ENCODE measurements at places on chromosomes 5 and 9. TPM values are rescaled to one million over a fixed set of nuclear protein-coding genes. Genes with fewer than 3 reads are reported as not detected.

GRCh38 chr9:105244734-105245028 is 230 bp downstream of the SLC44A1 start:
- no peak for DNase-seq
- peaks cover 27% of the 10 kb centered on the region for H3K4me1 ChIP-seq
- H3K27ac ChIP-seq = peak overlapping the region; percentile 87
- no peaks in the 10 kb centered on the region for H3K27me3 ChIP-seq
- H3K36me3 ChIP-seq = no peaks in the 10 kb centered on the region
- peak overlapping the region; percentile 72 for H3K4me3 ChIP-seq

- H3K27ac ChIP-seq = no peak within 1 kb of the TSS
- peak; percentile 82 for DNase-seq
- H3K36me3 ChIP-seq = no peaks in the 10 kb centered on the region
- peak within 1 kb of the TSS; percentile 52 for H3K4me3 ChIP-seq
Observed at GRCh38 chr5:110726249-110727024, at the start of gene TMEM232. Gene TMEM232, minus strand, starts transcription at chr5:110726671. Its CDS starts 59,319 bp downstream, at chr5:110667352.

GRCh38 chr5:122723606-122724352 is 51.1 kb upstream of the SNX2 start:
- H3K27me3 ChIP-seq = no peaks in the 10 kb centered on the region
- H3K4me3 ChIP-seq = no peak overlapping the region
- no peaks in the 10 kb centered on the region for H3K36me3 ChIP-seq
- no peaks in the 10 kb centered on the region for H3K4me1 ChIP-seq

- peaks cover 31% of the 10 kb centered on the region for H3K4me1 ChIP-seq
- H3K4me3 ChIP-seq = no peak overlapping the region
- H3K36me3 ChIP-seq = no peaks in the 10 kb centered on the region
Observed at GRCh38 chr5:139698490-139699146, 50.5 kb downstream of the CXXC5 start.

DNA sequence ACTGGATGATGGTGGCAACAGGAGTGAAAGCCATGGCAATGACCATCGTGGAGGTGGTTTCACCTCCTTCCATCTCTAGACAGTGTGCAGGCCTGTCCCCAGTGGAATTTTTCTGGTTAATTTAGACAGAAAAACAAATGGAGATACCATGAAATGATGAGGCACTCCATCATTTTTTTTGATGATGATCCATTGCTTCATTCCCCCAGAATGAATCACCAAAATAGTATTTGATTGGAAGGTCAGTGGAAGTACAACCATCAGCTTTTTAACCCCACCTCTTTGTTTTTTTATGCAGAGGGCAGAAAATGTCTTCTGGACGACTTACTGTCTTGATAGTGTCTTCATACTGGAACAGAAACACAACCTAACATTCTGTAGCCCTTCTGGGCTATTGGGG is 42.6 kb upstream of the ADRA1B start:
- no peak overlapping the region for H3K4me3 ChIP-seq
- no peak overlapping the region for H3K27ac ChIP-seq
- peaks cover 16% of the 10 kb centered on the region for H3K4me1 ChIP-seq
- no peaks in the 10 kb centered on the region for H3K27me3 ChIP-seq
- DNase-seq = no peak

DNA sequence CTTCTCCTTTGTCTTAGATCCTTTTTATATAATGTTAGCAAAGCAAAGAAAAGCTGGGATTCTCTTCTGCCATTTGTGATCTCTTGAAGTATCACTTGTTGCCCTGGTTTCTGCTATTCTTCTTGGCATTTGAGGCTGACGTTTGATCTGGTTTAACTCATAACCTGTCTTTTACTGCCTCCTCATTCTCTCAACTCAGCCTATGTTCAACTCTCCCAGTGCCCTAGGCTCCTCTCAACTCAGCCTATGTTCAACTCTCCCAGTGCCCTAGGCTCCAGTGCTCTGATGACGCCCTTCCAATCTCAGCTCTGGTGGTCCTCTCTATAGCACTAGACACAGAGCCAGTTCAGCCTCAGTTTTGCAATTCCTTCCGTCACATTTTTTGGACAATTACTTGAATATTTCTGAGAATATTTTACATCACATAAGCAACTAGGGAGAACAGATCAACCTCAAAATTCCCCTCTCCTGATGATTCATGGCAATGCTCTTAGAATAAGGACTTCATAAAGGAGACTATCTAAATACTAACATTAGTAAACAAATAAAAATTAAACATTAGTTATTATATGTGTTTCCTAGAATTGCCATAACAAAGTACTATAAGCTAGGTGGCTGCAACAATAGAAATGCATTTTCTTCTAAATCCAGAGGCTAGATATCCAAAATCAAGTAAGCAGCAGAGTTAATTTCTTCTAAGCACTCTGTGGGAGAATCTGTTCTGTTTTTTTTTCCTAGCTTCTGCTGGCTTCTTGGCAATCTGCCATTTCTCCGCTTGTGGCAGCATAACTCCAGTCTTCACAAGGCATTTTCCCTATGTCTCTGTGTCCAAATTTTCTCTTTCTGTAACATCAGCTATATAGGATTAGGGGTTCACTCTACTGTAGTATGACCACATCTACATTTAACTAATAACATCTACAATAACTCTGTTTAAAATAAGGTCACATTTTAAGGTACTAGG is 662.1 kb upstream of the FTMT start:
- no peaks in the 10 kb centered on the region for H3K36me3 ChIP-seq
- H3K4me3 ChIP-seq = no peak overlapping the region
- H3K27ac ChIP-seq = no peak overlapping the region
- no peaks in the 10 kb centered on the region for H3K4me1 ChIP-seq
- DNase-seq = no peak

- no peak for DNase-seq
- no peak overlapping the region for H3K4me3 ChIP-seq
- no peaks in the 10 kb centered on the region for H3K27me3 ChIP-seq
- no peaks in the 10 kb centered on the region for H3K36me3 ChIP-seq
- no peaks in the 10 kb centered on the region for H3K4me1 ChIP-seq
Observed at GRCh38 chr5:138596105-138596881, 21.1 kb upstream of the HSPA9 start.

DNA sequence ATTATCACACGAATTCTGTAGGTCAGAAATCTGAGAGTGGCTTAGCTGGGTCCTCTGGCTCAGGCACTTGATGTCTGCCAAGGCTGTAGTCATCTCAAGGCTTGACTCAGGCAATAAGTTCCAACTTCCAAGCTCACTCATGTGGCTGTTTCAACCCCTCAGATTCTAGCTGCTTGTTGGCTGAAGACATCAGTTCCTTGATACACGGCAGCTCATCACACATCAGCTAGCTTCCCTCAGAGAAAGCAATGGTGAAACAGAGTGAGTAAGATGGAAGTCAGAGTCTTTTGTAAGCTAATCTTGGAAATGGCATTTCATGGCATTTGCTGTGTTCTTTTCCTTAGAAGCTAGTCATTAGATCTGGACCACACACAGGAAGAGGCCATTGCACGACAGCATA is 204.2 kb upstream of the PTGER4 start:
- no peaks in the 10 kb centered on the region for H3K4me1 ChIP-seq
- no peaks in the 10 kb centered on the region for H3K36me3 ChIP-seq
- H3K27ac ChIP-seq = no peak overlapping the region
- no peaks in the 10 kb centered on the region for H3K27me3 ChIP-seq
- no peak overlapping the region for H3K4me3 ChIP-seq
- DNase-seq = no peak

DNA sequence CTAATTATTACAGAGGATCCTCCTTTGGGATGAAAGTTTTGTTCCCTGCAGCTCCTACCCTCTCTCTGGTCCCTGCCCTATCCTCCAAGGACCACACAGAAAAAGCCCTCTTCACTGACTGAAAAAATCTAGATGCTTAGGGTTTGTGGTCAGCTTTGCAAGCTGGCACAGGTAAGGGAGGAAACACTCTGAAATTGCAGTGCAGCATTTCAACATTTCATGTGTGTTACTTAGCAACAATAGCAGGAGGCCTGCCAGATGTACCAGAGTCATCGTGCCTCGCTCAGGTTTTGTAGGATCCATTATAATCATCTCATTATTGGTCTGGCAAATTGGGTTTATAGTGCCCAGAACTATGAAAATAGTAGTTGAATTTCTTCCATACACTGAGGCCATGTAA is 109.5 kb downstream of the PALM2AKAP2 start:
- no peak overlapping the region for H3K27ac ChIP-seq
- no peaks in the 10 kb centered on the region for H3K36me3 ChIP-seq
- H3K4me1 ChIP-seq = no peaks in the 10 kb centered on the region
- DNase-seq = no peak

DNA sequence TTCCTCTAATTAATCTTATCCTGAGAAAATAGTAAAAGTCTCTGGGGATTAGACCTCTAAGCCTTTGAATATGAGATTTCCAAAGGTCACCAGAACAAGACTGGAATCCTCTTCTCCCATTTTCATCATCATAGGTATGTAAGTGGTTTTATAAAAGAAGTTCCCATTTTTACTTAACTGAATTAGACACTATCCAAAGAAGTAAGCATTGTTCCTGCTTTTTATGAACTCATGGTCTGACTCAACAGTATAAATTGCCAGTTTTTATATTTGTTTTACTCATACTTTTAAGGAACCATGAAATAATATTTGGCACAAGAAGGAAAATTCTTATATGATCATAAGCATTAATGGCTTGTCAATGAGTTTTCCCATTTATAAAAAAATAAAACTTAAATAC is 167.1 kb upstream of the ADRA1B start:
- DNase-seq = no peak
- H3K27ac ChIP-seq = no peak overlapping the region
- H3K27me3 ChIP-seq = no peaks in the 10 kb centered on the region
- no peaks in the 10 kb centered on the region for H3K4me1 ChIP-seq
- no peak overlapping the region for H3K4me3 ChIP-seq

ROR2 gene
- total RNA-seq = 1.2 TPM

KIAA1958 gene
- 6.2 TPM for total RNA-seq
